ENCODE measurements at places on chromosomes 4 and X.

DNA sequence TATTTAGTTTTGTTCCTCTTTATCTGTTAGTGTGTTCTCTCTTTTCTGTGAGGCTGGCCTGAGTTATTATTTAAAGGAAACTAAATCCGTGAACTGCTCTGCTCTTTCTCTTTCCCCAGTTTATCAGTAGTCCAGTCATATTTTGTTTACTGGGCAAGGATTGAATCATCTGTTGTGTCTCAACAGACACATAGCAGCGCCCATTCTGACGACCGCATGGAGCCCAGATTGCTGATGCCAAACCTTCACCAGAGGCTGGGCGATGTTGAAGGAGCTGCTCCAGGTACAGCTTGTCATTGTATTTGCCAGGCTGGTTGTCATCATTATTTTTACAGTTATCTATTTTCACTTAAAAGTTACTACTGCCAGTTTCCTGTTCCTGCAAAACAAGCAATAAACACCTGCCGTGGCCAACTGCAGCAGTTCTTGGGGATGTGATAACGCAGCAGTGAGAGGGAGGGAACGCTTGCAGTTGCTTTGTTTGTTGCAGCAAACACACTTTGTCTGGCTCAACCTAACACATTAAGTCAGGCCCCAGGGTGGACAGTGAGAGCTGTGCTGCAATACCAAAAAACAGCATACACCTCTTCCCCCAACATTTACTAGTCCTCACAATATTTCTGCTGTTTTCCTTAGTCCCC is 10.1 kb downstream of the REELD1 start:
- DNase-seq: no peak

DNA sequence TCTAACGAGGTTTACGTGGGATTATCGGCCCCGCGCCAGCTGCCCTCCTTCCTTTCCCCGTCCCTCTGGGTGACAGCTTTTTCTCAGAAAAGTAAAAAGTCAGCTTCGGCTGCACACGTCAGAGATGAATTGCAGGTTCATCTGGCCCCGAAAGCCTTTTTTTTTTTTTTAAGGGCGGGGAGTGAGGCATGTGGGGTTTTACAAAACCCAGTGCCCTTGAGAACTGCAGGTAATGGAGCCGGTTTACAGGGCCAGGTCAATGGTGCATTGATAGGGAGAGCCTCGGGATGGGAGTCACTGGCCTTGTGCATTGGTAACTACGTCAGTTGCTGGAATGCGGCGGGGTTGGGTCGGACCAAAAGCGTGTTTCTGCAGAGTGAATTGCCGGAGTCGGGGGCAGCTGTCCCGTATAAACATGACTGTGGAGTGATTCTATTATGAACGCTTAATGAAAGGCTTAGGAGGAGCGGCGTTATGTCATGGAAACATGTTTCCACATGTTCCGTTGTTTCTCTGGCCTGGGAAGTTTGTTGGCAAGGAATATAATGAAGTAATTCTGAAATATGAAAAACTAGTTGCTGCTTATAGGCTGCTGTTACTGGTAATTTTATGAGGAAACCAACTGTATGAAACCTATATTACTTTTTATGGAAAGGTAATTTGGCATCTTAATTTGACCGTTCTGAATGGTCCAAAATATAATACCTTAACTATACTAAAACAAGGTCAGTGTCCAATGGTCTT is 1.1 kb downstream of the HSPA4L start:
- DNase-seq: no peak

DNA sequence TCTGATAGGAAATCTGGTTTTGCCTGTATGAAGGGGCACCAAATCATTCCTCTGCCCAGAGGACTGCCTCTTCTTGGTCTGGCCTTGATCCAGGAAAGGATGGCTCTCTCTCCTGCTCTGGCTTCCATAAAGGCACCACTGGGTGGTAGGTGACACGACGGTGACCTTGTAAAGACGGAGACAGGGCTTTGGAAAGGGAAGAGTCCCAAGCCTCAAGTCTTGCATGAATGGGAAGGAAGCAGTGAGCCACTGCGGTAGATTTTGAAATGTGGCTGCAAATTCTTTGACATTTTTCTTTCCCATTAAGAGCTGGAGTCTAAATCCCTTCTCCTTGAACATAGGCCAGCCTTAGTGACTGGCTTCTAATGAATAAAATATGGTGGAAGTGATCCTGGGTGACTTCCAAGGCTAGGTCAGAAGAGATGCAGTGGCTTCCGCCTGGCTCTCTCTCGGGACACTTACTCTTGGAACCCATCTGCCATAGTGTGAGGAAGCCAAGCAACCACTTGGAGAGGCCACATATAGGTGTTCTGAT is 347.4 kb downstream of the BCOR start:
- DNase-seq: no peak

DNA sequence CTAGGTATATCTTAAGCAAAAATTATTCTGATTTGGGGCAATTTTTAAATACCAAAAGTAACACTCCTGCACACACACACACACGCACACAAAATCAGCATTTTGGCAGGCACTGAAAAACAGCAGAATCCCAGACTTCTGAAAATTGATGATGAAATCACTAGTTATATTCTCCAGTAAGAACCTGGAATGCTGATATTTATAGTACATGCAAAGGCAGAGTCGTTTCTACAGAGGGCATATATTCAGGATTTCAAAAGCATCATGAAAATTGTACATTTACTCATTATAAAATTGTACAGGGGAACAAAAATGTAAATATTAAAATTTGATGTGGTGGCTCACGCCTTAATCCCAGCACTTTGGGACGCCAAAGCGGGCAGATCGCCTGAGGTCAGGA is 352.5 kb upstream of the PITX2 start:
- no peak for DNase-seq

DNA sequence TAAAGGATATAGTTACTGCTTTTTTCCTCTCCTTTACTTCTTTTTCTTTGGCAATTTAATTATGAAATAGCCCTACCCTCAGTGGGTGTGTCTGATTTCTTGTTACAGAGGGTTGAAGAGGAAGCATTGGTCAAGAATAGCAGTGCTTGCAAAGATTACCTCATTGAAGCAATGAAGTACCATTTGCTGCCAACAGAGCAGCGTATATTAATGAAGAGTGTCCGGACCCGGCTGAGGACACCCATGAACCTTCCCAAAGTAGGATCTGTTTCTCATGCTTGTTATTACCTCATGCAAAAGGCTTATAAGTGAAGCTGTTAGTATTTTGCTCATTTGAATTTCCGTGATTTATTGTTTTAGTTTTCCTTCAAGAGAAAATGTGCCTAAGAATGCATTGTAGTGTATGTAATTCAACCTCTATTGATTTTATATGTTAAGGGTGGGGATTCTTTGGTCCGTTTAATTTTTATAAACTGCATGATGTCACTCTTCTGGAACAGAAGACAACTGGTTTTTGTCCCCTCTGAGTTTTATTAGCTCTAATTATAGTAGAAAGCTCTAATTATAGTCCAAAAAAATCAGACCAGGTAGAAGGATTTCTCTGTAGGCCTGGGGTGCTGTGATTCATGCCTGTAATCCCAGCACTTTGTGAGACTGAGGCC is 27.9 kb upstream of the MSMO1 start:
- no peak for DNase-seq

- no peak for DNase-seq
Measured at GRCh38 chr4:26311633-26312032, 9.2 kb upstream of the RBPJ start.

GRCh38 chr4:25535278-25535677 is 120.4 kb upstream of the SLC34A2 start:
- no peak for DNase-seq

DNA sequence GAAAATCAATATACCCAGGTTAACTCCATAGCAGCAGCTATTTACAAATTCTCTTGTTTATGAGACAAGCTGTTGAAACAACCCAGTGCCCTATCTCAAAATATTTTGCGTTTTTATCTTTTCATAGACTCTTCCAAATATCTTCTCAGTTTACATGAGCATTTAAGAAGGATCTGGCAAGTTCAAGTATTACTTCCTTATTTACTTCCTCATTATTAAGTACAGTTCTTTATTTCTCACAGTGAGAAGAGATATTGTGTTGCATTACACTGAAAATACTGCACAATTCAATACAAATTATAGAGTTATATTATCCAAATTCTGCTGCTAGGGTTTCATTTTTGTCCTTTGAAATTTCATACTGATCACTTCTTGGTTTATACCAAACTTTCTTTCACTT is 43.6 kb upstream of the UCP1 start:
- DNase-seq: no peak

DNA sequence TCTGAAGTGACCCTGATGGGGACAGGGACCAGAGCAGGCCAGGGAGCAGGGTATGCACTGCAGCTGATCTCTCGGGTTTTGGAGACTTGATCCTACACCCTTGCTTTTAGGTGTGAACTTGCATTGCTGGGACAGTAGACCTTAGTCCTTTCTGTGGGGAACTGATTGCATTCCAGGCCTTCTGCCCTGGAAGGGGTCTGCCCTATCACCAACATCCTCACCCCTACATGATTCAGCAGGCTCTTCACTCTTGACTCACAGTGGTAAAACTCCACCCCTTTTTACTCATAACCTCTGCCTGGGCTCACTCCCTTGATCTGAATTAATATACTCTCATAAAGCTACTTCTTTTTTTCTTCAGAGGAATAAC is 6.6 kb upstream of the DDX60L start:
- DNase-seq: no peak

DNA sequence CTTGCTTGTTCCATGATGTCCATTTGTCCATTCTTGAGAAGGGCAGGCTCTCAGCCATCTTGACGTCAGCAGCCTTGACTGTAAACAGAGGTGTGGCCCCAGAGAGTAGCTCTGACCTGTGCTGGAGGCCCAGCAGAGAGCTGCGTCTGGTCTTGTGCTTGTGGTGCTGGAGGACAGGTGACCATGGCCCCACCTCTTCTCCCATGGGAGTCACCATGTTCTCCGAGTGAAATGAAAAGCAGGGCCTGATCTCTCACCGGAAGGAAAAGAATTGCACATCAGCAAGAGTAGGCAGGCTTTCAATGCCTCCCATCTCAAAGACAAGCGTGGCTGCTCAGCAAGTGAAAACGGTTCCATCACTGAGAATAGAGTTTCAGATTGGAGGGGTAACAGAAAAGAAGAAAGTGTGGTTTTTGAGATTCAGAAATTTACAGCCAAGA is 11.5 kb downstream of the PARM1 start:
- no peak for DNase-seq

DNA sequence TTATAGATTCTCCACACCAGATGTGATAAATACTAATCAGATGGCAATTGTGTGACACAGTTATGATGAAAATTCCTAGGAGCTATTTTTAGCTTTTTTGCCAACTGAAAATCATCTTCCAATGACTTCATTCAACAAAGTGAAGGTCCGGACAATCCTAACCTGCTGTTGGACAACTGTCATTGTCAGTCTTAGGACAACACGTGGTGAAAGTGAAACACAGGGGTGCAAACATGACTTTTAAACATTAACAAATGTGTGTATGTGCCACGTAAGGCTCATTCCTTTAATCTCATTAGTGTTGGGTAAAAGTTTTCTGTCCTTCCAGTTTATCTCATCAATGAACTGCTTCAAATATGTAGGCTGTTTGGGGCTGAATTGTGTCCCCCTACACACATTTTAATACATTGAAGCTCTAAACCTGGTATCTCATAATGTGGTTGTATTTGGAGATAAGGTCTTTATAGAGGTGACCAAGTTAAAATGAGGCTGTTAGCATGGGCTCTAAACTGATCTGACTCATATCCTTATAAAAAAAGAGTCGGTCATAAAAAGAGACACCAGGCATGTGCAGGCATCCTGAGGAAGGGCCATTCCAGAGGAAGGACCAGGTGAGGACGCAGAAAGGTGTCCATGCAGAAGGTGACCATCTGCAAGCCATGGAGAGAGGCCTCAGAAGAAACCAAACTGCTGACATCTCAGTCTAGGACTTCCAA is 41.2 kb upstream of the SMAD1 start:
- no peak for DNase-seq

GRCh38 chr4:80008351-80008750 is 64.7 kb downstream of the ANTXR2 start:
- DNase-seq: no peak

DNA sequence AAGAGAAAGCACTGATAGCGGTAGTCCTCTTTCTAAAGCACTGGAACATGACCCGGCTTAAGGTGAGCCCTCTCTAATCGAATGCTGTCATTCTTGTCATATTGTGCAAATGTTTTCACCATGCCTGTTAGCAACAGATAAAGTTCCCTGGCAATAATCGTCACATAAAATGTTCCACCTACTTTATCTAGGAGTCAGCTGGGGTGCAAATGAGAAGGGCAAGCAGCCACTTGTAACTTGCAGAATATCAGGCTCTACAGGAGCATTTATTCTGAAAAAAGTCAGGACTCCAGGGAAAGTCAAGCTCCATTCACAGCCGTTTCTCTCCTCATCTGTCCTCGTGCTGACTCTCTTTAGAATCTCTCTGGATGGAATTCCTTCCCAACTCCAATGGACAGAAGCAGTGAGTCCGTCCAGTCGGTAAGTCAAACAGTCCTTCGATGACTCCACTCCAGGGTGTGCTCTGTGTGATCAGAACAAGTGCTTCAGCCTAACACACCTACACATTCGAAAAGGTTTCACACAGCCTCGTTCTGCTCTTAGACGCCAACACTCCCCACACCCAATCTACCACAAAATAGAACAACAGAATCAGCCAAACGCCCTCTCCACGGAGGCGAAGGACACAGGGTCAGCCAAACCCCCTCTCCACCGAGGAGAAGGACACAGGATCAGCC is 101.7 kb upstream of the FRG1 start:
- no peak for DNase-seq

GRCh38 chr4:66949419-66949818 is 595.9 kb downstream of the CENPC start:
- DNase-seq: no peak

- DNase-seq: no peak
Measured at GRCh38 chr4:143184217-143184502, 557 bp upstream of the USP38 start.

GRCh38 chr4:176210101-176210500 is 14.7 kb upstream of the SPATA4 start:
- DNase-seq: no peak

- DNase-seq: no peak
Measured at GRCh38 chr4:2866891-2867290, 23.2 kb downstream of the ADD1 start.

DNA sequence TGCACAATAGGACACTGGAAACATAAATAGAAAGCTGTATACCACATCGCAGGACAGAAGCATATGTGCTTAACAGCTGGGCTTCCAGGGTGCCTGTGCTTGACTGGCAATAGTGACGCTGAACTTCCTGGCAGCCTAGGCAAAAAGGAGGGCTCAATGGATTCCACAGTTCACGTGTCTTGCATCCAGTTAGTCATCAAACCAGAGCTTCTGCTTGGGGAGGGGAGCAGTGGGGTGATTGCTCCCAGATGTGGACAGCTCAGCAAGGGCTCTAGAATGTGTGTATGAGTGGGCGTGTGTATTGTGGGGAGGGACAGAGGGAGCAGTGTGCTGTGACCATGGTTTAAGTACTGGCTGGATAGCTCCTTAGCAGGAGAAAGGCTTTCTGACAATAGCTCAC is 2.3 kb downstream of the PRRG3 start:
- no peak for DNase-seq

Data from NCI-H2081 treated with DMSO at 0.1 percent for 48 hours (cell line).